ENCODE measurements at places on chromosomes 2 and 18. TPM values are rescaled to one million over a fixed set of nuclear protein-coding genes. Genes with fewer than 3 reads are reported as not detected.

- ATAC-seq: no peak
These were observed 630.1 kb upstream of the PIK3C3 start for GRCh38 chr18:41324934-41325333.

GRCh38 chr2:33354981-33355380 lies 121.5 kb upstream of the RASGRP3 start:
- no peak for ATAC-seq

DNA sequence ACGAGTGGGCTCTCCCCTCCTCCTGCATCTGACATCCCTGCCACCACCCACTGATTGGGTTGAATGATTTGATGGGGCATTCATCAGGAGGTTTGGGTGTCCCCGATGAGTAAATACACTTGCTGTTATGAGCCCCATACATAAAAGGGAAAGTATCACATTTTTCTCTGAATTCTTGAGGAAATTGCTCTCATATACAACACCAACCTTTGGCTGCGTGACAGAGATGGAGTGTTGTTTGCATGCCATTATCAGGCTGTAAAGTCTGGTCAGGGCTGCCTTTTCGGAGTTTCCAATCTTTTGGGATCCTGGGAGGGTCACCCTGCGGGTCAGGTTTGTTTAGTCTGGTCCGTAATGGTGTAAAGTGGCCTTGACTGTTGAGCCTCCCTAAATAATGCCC lies 227.9 kb upstream of the SPRED2 start:
- no peak for ATAC-seq

DNA sequence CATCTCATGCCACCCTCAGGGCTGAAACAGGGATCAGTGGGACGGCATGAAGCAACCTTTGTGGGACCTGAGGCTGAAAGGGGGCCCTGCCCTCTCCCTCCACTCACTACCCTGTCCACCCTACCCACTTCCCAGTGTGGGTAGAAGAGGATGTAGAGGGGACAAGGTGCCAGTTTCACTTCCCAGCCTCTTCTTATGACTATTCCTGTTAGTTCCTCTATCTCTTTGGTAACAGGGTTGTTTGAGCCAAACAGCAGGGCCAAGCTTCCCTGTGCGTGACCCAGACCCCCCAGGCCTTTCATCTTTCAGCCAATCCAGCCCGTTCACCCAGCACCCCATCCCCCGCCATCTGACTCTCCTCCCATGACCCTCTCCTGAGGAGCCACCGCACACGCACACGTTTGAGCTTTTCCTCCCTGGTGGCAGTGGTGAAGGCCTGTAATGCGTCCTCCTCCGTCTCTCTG lies 82.3 kb downstream of the STPG4 start:
- no peak for ATAC-seq

GRCh38 chr2:177573120-177573519 lies 180.5 kb downstream of the AGPS start:
- ATAC-seq: no peak

GRCh38 chr2:239298116-239298804 lies 102.6 kb downstream of the HDAC4 start:
- peak; percentile 89 for ATAC-seq

DNA sequence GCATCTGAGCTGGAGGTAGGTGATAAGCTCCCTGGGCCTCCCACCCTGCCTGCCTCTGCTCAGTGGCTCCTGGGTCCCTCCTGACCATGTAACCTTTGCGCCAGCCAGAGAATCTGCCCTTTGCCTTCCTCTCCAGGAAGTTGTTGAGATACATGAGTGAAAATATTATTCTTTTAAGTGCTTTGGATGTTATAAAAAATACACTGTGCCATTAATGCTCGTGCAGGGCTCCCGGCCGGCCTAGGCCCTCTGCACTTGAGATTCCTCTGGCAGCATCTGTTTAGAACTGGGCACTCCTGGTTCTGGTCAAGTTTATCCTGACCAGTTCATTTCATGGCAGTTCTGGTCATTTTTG lies 18.8 kb downstream of the AGAP1 start:
- no peak for ATAC-seq

- no peak for ATAC-seq
These were observed 20.7 kb downstream of the CCDC150 start for GRCh38 chr2:196660244-196660643.

DNA sequence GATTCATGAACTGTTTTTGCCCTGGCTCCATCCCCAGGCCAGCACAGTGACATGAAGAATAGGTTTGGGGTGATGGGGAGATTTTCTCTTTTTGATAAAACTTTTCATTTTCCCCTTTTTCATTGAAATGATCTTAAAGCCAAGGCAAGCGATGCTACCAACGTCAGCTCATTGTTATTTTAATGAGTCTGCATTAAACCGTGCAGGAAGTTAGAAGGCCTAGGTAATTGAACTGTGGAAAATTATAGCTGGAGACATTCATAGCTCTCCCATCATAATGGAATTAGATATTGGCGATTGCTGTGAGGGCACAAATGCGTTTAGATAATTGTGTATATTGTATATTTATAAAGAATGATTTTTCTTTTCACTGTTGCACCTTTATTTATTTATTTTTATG lies 33.2 kb downstream of the SMARCAL1 start:
- no peak for ATAC-seq

- no peak for ATAC-seq
These were observed 228.9 kb downstream of the EIPR1 start for GRCh38 chr2:3148716-3149115.

- ATAC-seq: peak; percentile 99
These were observed 183.0 kb downstream of the PHLPP1 start for GRCh38 chr18:62898359-62898758.

DNA sequence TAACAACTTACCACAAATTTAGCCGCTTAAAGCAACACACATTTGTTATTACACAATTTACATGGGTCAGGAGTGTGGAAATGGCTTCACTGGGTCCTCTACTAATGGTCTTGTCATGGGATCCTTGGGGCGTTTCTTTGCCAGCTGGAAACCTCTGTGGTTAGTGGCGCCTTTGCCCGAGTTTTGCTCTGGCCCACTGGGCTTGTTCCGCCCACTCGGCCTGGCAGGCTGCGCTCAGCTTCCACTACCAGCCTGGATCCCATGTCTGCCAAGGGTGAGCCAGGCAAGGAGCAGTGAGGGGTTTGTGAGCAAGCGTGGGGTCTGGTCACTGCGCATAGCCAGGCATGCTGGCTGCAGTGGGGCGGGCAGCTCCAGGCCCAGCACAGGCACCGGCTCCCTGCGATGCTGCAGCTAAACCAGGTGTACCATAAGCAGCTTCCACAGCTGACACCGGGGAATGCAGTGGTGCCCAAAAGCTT lies 16.2 kb upstream of the MBD2 start:
- no peak for ATAC-seq

- no peak for ATAC-seq
These were observed 498.7 kb upstream of the ACVR2A start for GRCh38 chr2:147346142-147346541.

- no peak for ATAC-seq
These were observed 11.6 kb downstream of the KCNH7 start for GRCh38 chr2:162826921-162827320.

DNA sequence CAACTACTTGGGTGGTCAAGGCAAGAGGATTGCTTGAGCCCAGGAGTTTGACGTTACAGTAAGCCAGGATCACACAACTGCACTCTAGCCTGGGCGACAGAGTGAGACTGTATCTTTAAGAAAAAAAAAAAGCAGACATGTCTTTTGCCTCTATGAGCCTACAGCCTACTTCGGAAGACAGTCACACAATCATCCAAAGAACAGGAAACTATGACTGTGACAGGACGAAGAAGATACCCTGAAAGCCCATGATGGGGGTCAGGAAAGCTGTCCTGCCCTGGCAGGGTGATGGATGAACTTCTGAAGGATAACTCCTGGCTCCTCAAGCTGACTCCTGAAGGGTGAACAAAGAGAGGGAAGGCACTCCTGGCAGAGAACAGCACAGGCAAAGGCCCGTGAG lies 251.7 kb upstream of the SIX2 start:
- ATAC-seq: no peak

DNA sequence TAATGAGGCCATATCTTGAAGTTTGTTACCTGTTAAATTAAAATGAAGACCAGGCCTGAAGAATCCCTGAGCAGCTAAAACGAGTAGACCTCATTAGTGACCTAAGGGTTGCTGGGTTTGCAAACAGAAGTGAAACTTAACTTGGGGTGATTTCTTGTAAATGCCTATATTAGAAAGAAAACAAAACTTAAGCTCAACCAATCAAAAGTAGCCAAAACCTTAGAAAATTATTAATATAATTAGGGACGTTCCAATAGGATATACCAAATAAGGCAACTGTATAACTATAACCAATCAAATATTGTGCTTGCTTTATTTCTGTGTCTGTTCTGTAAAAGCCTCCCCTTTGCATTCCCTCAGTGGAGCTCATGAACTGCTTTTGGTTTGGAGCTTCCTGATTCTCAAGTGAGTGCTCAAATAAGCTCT lies 137.9 kb upstream of the VRK2 start:
- peak; percentile 26 for ATAC-seq

GRCh38 chr2:16709769-16710168 lies 44.1 kb upstream of the CYRIA start:
- ATAC-seq: no peak

- no peak for ATAC-seq
These were observed 129.9 kb downstream of the TANC1 start for GRCh38 chr2:159098361-159098760.

- ATAC-seq: no peak
These were observed 39.7 kb upstream of the GRP start for GRCh38 chr18:59180150-59180845.

Gene AQP4
- total RNA-seq: not detected

Gene PEX13
- 25.1 TPM for total RNA-seq

Gene MLPH
- not detected for total RNA-seq

Gene GALR1
- total RNA-seq: not detected

Gene REG1B
- not detected for total RNA-seq

Measured in activated T-helper 17 cell treated with anti-CD3 and anti-CD28 coated beads, Interleukin-2, amount 50 U/mL, for 72 hours (primary cell).